ENCODE measurements at places on chromosomes 2 and 18.

DNA sequence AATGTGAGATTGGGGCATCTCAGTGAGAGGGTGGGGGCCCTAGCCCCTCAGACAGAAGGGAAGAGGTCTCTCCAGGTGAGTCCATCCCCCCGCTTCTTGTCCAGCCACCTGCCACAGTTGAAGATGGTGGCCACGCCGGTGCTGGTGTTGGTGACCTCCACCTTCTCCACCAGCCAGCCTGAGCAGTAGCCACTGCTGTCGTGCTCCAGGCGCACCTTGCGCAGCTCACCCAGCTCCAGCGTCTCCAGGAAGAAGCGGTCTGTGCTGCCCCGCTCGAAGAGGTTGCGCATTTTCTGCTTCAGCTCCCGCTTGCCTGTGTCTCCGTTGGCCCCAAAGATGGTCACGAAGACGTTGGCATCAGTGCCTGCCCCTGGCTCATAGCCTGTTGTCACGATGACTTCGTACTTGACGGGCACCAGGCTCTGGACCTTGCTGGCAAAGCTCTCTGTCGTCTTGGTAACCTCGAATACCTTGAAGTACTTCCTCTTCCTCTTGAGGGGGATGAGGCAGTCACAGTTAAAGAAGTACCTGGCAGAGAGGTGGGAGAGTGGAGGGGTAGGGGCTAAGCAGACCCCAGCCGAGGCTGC lies 179.5 kb downstream of the LOXHD1 start:
- DNase-seq = no peak

GRCh38 chr18:59352250-59352855 lies 6.7 kb downstream of the LMAN1 start:
- no peak for DNase-seq

DNA sequence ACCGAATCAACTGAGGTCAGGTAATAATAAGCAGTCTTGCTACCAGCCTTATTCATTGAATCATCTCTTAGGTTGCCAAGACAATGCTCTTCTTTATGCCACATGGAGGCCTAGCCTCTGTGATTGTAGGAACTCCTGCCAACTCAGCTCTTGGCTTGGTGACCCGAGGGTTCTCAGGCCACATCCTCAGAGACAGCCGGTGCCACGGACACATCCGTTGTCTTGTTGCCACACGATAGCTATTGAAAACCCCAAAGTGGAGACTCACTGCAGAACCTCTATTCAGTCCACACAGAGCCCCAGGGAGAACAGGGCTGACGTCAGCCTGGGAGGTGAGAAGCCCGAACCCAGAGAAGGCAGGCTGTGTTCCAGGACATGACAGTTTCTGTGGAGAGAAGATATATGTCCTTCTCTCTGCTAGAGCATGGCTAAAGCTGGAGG lies 53.5 kb upstream of the TGFA start:
- DNase-seq = no peak

DNA sequence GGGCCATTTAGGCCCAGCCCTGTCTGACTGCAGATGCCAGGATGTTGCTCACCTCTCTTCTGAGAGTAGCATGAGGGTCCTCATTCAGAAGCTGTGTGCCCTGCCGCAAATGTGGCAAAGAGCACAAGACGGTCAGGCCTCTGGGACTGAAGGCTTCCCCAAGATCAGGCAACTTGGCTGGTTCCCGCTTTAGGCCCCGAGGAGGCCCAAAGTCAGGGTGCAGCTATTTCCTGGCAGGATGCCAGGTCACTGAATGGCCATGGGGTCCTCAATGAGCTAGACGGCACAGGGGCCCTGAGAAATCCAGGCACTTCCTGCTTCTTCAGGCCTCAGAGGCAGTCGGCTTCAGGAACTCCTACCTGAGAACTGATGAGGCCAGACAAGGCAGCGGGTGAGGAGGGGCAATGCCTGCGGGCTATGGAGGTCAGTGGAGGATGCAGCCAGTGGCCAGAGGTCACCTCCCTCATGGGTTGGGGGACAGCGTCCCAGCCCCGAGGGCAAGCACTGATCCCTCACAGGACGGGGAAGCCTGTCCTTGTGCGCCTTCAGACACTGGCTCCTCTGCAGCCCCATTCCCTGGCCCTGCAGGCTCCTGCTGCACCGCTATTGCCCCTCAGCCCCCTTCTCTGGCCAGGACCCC lies 44.9 kb downstream of the LMAN2L start:
- DNase-seq = no peak

DNA sequence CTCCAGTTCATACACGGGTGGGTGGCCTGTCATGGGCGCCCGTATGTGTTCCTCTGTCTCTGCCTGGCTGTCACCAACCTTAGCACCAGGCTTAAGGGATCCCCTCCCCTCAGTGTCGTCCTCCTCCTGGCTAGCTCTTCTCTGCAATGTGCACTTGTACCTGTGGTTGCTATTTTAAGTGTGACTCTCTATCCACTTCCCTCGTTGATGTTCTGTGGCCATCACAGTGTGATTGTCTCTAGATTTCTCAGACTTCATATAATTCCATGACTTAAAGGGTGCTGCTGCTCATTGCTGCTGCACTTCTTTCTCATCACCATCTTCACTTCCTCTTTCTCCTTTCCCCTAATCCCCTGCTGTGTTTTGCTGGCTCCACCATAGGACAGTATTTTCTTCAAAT lies 143.4 kb downstream of the EML6 start:
- no peak for DNase-seq

Data from activated CD4-positive, CD25-positive, alpha-beta regulatory T cell treated with anti-CD3 and anti-CD28 coated beads, Interleukin-2, amount 50 U/mL, for 16 hours (primary cell).